HEK293T (cell line): ENCODE measurements at places on chromosomes 11 and 22.

DNA sequence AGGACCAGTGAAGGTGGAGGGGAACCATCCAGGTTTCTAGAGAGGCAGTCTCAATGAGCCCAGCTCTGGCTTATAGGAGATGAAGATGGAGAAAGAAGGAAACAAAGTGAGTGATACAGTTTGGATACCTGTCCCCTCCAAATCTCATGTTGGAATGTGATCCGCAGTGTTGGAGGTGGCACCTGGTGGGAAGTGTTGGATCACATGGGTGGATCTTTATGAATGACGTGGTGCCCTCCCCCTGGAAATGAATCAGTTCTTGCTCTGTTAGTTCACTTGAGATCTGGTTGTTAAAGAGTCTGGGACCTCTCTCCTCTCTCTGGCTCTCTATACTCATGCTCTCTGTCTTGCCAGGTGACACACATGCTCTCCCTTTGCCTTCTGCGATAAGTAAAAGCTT, 393.1 kb upstream of the NARS2 start:
- no peak for DNase-seq

- no peak for DNase-seq
Observed at GRCh38 chr11:72744474-72744873, 7.7 kb downstream of the ARAP1 start.

DNA sequence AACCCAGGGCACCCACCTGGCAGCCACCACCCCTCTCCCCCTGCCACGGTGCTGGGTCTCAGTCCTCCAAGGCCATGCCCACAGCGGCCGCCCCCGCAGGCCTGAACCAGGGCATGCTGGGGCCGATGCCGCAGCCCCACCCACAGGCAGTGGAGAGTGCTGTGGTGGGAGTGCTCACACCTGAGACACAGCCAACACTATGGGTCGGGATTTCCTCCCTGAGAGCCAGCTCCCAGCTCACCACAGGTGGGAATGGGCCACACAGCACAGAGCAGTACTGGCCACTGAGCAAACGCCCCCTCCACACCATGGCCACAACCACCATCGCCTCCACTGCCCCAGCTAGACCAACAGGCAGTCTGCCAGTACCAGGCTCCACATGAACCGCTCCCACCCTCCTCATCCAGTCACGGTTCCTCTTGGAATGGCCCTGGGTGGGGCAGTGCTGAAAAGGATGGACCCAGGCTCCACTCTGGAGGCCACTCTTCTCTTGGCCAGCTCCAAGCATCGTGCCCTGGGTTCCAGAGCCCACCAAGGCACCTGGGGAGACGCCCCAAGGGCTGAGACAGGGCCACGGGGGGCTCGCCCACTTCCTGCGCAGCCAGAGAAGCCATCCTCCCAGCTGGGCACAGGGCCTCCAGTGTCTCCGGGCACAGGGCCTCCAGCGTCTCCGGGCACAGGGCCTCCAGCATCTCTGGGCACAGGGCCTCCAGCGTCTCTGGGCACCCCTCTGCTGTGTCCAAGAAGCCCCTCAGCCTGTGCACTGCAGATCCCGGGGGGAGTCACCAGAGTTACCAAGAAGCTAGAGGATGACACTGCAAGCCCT, 14.2 kb downstream of the MOB2 start:
- DNase-seq, result no peak

DNA sequence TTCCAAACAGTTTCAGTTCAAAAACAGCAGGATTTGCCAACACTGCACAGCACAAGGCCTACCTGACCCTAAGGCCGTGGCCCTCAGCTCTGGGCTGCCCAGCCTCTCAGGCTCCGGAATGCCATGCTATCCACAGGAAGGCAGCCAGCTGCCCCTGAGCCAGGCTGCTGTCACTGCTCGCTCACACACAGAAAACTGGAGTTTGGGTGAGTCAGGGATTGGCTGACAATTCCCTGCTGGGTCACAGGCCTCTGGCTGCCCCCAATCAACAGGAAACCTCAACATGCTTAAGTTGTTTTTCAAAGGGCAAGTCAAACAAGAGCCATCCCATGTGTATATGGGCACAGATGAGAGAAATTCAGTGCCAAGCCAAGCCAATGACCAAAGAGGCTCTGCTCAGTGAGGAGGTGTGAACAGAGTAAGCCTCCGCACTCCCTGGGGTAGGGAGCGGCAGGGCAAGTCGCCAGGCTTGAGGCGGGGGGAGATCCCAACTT, 50.2 kb downstream of the RPL27A start:
- DNase-seq, result no peak

DNA sequence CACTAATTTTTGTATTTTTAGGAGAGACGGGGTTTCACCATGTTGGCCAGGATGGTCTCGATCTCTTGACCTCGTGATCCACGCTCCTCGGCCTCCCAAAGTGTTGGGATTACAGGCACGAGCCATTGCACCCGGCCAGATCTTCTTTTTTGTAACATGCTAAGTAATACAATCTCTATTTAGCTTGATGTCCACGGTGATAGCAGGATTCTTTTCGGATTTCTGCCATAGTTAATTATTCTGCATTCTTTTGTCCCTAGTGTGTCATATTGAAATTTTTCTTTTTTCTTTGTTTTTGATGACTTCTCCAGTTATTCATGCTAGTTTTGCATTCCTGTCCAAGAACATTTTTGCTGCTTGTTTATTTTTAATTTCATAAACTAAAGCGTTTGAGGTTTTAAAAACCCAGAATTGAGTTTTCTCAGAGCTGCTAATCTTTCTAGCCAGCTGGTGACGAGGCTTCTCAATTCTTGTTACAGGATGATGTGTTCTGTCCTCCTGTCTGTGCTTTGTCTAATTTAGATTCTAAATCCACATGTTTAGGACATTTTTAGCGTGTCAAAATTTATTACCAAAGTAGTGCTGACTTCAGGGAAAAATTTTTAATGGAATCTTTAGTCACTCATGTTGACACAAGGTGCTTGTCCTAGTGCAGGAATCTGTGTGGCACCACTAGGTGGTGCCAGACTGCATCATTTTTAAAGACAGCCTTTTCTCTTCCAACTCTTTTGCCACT, 21.8 kb downstream of the NF2 start:
- DNase-seq, result peak; percentile 73

GRCh38 chr11:130314184-130314749, 450 bp downstream of the ZBTB44 start:
- peak; percentile 66 for DNase-seq

- no peak for DNase-seq
Observed at GRCh38 chr11:67592880-67593564, 9.4 kb downstream of the GSTP1 start.

DNA sequence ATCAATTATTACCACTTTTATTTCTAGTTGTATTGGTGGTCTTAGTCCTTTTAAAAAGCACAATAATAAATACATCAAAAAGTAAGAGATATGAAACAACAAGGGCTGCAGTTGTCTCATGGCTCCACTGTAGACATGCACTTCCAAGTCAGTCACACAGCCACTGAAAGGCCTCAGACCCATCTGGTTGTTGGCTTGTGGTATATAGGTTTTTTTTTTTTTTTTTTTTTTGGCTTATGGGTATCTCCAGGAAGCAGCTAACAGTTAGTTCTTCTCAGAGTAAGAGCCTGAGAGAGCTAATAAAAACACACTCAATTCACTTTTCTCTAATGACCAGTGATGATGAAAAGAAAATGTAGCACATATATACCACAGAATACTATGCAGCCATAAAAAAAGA, 6.0 kb upstream of the OR52E6 start:
- DNase-seq, result no peak

DNA sequence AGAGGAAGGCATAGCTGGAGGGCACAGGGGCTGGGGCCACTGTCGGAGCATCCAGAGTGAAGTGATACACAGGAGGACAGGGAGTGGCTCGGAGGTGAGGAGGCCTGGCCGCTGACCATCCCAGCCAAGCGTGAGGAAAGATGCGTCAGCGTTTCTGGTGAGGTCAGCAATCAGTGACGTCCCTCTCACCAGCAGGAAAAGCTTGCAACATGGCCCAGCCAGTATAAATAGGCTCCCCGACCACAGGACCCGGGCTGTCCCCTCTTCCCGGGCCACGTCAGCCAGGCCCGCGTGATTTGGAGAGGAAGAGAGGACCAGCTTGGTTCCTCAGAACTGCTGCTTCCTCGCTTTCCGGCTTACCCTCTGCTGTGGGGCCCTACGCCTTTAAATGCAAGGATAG, 4.2 kb upstream of the OSM start:
- no peak for DNase-seq

GRCh38 chr11:67670316-67671210, 3.9 kb downstream of the ALDH3B2 start:
- no peak for DNase-seq

DNA sequence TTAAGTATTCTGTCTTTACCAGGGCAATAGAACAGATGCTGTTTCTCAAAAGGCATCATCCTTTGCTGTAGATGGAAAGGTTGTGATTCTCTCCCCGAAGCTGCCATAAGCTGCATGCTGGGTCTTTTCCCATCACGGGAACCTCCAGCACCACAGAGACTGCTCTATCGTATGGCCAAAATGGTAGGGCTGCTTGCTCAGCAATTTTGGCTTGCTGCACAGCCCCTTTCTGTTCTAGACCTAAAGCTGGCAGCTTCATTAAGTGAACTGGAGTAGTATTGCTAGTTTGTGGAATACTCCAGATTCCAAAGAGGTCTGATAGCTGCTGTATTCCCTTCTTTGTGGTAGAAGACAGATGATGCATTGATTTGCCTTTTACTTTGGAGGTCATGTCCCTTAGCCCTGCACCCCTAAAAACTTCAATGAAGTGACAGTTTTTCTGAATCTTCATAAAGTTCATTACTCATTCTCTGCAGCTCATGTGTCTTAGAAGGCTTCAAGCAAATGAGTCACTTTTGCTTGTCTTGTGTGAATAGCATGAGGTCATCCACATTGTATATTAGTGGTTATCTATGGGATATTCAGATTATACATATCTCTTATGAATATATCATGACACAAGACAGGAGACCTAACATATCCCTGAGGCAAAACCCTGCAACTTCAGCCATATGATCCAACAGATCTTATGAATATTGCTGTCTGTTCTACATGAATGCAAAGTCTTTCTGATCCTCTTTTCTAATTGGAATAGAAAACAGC, 245.3 kb downstream of the FAM76B start:
- no peak for DNase-seq

DNA sequence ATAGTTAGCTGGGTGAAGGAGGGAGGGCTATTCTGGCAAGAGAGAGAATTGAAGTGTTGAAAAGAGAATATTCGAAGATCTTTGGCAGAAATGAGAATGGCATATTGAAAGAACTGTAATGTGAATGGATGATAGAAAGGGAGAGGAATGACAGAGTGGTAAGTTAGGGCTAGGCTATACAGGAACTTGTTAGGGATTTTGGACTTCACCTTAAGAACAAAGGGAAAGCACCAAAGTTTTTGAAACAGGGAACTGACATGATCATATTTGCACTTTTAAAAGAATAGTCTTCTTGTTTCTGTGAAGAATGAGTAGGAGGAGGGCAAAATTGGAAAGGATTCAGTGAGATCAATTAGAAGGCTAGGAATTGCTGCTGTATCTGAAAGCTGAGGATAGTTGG, 119.3 kb downstream of the METTL15 start:
- no peak for DNase-seq

DNA sequence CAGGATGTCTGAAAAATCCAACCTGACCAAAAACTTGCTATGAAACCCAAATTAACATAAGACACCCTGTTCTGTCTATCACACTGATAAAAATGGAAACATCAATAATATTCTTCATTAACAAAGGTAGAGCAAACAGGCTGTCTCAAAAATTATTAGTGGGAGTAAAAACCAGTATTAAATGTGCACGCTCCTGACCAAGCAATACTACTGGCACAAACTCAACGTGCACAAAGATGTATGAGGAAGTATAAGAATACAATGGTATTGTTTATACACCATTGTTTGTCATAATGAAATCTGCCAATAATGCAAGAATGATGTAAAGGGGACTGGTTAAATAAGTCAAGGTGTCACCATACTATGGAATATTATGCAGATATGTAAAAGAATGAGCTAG, 288.5 kb downstream of the MN1 start:
- no peak for DNase-seq

- no peak for DNase-seq
Observed at GRCh38 chr22:28435982-28436381, 243.7 kb downstream of the TTC28 start.

DNA sequence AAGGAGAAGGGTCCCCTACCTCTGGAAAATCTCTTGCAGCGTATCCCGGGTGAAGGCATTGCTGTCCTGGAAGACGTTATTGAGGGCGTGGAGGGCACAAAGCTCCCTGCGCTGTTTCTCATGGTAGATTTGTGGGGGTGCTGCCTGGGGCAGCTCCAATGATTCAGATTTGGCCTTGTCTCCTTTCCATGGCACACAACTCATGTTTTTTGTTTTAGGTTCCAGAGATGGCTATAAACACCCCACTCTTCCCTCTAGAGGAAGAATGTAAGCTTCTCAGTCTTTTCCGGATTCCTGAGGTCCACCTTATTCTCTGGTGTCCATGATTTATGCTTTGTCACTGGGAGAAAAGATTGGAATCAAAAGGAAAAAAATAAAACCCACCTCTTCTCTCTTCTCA, 959 bp downstream of the JOSD1 start:
- no peak for DNase-seq

GRCh38 chr11:33970984-33971466, 79.1 kb upstream of the LMO2 start:
- DNase-seq, result peak; percentile 71

DNA sequence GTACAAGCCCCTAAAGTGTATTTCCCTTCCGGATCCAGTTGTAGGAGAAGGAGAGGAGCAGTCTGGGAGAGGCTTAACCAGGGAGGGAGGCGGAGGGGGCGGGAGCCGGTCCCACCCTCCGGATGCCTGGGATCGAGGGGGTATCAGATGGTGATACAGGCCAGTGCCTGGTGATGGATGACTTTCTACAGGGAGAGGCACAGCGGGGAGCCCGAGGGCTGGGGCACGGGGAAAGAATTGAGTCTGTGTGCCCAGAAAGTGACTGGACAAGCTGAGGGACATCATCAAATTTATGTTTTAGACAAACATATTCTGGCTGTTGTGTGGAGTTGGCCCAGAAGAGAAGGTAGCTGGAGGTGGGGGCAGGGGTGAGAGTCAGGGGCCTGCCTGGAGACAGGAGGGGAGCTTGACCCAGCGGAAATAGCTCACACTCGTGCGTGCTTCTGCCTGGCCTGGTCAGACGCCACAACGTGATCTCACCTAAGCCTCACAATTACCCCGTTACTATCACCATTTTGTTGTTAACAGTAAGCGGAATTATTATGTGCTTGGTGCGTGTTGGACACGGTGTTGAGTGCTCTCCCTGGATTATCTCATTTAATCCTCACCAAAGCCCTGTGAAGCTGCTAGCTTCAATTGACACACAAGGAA, 42.4 kb downstream of the AMPD3 start:
- DNase-seq, result no peak

DNA sequence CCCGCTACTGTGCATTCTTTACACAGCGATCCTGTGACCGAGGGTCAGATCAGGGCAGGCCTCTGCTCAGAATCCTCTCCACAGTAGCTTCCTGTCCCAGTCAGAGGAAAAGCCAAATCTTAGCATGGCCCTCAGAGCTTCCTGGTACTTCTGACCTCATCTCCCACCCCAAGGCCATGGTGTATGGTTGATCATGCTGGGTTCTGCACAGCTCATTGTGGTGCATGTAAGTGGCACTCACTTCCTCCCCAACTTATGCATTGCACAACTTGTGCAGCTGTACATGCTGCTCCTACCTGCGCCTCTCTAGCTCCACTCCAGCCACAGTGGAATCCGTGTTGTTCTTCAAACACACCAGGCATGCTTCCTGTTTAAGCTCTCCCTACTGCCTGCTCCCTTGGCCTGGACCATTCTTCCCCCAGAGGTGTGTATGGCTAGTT, 20.3 kb downstream of the BMAL1 start:
- no peak for DNase-seq
